CD4-positive, alpha-beta memory T cell (primary cell): ENCODE measurements at places on chromosomes 3 and 15.

DNA sequence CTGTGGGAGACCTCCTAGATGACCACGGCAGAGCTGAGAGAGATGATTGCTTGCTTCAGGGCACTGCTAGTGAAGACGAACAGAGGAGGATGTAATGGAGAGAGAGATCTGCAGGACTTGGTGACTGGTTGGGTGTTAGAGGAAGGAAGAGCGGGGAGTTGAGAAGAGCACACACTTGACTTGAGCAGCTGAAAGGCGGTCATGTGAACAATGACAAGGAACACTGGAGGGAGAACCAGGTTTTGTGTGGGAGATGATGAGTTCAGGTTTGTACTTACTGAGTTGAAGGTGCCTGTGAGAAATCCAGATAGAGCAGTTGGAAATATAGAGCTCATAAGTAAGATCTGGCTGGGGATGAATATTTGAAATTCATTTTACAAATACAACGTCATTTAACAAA is 40.3 kb downstream of the CDAN1 start:
- DNase-seq = no peak

- DNase-seq = no peak
Observed at GRCh38 chr3:128319107-128319506, 147.6 kb downstream of the DNAJB8 start.

- DNase-seq = no peak
Observed at GRCh38 chr15:100704281-100705055, 102.1 kb downstream of the ASB7 start.

GRCh38 chr15:59642351-59642750 is 15.0 kb downstream of the GTF2A2 start:
- DNase-seq = no peak

GRCh38 chr3:125212509-125213363 is at the start of gene SLC12A8:
SLC12A8 (minus strand) TSS chr3:125212748; CDS start chr3:125211349, 1,399 bp downstream.
- DNase-seq = no peak

- no peak for DNase-seq
Observed at GRCh38 chr15:96303503-96304056, 26.9 kb upstream of the NR2F2 start.

GRCh38 chr3:191290311-191291025 is 38.7 kb upstream of the CCDC50 start:
- DNase-seq = peak; percentile 21

DNA sequence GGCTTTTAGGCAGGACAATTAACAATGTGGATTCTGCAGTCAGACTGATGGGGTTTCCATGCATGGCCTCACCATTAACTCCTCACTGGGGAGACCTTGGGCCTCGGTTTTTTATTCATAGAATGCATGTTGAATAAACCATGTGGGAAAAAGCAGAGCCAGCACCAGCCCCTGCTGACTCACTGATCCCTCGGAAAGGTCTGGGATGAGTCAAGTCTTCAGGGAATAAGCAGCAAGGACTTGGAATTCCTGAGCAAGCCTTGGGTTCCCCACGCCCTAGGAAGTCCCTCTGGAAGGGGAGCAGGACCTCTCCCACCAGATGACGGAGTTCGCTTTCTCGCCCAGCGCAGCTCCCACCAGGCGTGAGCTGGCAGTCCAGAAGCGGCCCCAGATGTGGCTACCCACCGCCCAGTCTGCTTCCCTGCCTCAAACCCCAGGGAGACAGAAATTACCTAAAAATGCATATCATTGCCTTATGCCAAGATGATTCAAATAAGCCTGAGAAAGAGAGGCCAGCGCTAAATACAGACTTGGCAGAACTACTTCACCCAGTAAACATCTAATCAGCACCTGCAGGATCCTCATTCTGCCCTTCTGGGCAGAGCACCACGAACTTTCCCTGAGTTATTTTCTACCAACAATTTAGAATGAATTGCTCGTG is 45.4 kb downstream of the BTD start:
- DNase-seq = no peak

GRCh38 chr15:43251871-43252250 is 14.9 kb downstream of the TGM5 start:
- DNase-seq = no peak

- no peak for DNase-seq
Observed at GRCh38 chr3:128984596-128984995, 9.3 kb downstream of the CFAP92 start.

GRCh38 chr3:122635789-122636188 is 44.9 kb upstream of the PARP14 start:
- no peak for DNase-seq

- no peak for DNase-seq
Observed at GRCh38 chr3:177491296-177492032, 294.2 kb upstream of the TBL1XR1 start.

GRCh38 chr3:177338697-177339219 is 141.5 kb upstream of the TBL1XR1 start:
- no peak for DNase-seq

DNA sequence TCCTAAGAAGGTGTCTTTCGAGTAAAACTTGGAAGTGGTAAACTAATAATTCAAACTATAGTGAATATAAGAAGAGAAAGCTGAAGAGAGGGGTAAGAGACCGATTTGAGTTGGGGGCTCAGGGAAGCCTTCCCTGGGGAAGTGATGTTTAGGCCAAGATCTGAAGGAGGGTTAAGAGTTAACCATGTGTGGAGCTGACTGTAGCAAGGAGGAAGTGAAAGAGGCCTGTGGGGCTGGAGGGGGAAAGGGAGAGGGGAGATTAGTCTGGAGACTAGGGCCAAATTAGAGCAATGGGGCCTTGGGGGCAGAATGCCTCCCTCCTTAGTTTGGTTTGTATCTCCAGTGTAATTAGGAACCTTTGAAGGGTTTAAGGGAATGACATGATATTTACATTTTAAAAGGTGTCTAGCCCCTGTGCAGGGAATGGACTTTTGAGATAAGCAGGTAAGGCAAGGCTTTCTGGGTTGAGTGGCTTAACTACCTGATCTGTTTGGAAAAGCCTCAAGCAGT is 2.2 kb downstream of the ZNF592 start:
- DNase-seq = no peak

- DNase-seq = no peak
Observed at GRCh38 chr15:75655931-75656330, 8.2 kb downstream of the SNX33 start.

- no peak for DNase-seq
Observed at GRCh38 chr3:20182206-20182605, 3.8 kb downstream of the SGO1 start.

DNA sequence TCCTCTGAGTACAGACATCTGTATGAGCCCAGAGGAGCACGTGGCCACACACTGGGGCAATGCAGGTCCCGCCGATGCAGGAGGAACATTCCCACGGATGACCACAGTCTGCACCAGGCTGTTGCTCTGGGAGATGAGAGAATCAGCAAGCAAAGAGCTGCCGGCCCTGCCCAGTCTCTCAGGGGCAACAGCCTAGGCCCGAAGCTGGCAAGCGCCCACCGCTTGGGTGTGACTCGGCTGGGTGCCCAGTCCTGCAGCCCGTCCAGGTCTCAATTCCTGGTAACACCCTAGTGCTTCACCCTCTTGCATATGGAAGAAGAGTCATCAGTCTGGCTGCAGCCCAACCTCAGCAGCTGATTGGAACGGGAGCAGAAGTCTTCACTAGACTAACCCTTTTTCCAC is 153.7 kb upstream of the HES1 start:
- no peak for DNase-seq

GRCh38 chr3:172024679-172025078 is 14.7 kb upstream of the FNDC3B start:
- DNase-seq = no peak

DNA sequence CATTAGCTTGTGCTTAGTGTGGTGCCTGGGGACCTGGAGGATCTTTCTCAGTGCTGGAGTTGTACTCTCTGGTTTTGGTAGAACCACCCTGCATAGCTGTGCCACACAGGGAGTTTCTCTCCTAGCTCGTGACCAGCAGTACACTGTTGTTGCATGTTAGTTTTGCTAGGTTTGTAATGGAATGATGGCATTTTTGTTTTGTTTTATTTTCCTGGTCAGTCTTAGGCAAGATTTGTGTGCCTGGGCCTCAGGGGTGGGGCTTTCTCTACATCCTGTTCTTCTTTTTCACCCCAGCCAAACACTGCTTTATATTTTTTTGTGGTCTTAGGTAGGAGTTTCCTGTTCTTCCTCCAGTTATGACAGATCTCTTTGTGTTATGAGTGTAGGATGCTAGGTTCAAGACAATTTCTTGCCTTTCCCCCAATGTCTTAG is 534.5 kb upstream of the KCNMB2 start:
- peak; percentile 7 for DNase-seq

DNA sequence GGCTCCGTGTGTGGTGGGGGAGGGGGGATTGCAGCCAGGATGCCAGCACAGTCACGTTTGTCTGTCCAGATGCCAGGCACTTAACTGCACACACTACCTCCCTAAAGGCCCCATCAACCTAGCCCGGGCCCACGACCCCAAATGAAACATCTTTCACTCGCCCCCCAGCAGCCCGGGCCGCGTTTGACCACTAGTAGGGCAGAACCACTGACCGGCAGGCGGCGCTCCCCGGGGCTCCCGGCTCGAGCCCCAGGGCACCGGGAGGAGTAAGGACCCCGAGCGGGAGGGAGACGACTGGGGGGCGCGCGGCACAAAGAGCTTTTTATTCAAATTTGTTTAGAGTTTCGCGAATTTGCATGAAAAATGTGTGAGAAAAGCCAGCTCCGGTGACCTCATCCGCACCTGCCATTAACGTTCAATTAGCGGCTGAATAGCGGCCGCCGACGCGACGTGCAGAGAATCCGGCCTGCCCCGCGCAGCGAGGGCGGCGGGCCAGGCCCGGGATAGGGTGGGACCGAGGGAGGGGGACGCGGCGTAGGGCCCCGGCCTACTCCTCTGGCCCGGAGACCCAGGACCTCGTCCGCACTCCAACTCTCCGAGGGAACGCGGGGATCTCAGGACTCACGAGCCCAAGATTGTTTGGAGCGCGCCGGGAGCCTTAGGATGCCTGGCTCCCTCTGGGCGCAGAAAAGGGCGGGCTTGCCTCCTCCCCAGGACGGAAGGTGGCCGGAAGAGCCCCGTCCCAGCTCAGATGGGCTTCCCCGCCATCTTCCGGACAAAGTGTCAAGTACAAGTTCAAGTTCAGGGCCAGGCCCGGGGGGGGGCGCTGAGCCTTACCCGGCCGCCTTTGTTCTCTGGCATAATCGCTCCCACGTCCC is 64.9 kb upstream of the POLG start:
- DNase-seq = peak; percentile 48

GRCh38 chr3:99023590-99024192 is 122.2 kb upstream of the DCBLD2 start:
- DNase-seq = no peak

GRCh38 chr3:181213347-181213746 is 223.8 kb upstream of the DNAJC19 start:
- no peak for DNase-seq

DNA sequence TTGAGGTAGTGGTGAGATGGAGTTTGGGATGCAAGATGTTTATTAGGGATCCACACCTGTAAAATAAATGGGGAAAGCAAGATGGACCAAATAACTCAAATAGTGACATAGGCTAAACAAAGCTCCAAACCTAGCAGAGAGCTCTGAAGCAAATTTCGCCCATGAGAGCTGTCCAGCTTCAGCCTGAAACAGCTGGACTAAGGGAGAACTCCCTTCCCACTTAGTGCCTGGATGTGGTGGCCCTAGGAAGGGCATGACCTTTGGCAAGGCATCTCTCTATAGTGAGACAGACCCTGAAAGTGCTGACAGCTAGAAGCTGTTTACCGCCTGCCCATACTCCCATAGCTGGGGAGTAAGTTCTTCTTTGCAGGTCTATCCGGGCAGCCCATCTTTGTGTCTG is 48.1 kb downstream of the COL6A5 start:
- DNase-seq = no peak

GRCh38 chr3:87260270-87260669 is 16.1 kb downstream of the POU1F1 start:
- DNase-seq = peak; percentile 45

DNA sequence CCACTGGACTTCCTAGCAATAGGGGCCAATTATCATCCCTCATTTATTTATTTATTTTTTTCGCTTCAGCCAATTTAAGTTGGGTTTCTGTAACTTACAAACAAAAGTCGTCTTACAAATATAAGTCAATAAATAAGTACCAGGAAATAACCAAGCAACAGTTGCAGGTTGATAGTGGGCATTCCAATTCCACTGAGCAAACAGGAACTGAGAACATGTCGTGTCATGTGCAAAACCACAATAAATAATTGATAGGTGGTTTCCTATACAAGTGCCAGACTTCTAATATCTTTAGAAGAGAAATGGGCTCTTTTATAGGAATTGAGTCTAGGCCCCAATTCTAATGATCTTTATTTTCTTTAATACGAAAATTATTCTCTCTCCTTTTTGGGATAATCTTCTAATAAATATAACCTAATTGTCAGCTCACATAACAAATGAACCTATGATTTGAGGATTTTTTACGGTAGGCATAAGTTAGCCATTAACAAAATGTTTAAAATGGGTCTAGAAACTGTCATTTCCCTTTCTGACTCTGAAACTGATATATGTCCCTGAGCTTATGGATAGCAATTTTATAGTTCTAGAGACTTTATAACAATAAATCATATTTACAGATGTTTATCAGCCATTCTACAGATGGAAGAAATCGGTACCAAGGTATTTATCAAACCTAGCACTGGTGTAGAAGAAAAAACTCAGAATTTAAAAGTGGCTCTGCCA is 571.8 kb downstream of the FOXP1 start:
- no peak for DNase-seq

DNA sequence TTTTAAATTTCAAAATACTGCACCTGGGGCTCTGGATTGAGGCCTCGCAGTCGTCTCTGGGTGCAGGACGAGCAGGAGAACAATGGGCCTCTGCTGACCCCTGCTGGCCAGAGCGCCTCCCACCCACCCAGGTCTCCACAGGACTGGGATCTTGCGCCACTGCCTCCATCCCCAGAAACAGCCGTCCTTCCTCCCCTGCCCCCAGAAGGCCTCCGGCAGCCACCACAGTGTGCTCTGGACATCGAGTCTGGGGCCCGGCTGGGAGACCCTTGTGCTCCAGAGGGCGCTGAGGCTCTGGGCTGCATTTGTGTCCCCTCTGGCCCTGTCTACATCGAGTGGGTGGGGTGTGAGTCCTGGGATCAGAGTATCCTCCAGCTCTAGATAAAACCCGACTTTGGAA is 6.7 kb upstream of the ACSBG1 start:
- peak; percentile 78 for DNase-seq

DNA sequence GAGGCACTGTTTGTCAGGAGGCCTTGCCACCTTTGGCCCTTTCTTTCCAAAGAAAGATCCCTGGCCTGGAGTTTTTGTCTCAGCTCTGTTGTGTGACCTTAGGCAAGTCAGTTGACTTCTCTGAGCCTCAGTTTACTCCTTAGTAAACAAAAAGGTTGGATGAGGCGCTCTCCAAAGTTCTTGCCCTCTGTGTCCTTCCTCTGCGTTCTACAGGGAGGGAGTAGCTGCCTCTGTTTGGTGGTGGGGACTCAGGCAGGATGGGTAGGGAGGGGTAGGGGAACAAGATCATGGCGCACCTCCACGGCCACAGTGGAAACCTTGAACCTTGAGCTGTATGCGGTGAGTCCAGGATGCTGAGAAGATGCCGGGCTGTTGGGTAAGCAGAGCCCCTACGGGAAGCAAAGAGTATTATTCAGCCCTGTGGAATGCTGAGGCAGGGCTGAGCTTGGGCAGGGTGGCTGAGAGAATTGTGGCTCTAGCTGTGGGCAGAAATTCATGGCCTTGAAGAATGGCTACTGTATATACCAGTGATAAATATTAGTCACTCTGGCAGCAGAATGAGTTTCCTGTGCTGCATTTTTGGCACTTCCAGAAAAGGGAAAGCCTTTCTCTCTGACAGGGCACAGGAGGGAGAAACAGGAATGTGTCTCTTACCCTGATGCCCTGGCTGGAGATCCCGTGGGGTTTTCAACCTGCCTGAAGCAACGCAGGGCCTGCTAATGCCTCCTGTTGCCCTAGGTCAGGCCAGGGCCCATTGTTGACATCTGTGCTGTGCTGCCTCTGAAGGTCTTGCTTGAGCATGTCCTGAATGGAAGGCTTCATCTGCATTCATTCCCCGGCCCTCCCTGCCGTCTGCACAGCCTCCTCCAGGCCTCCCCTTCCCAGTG is 39.9 kb downstream of the SMAD3 start:
- no peak for DNase-seq
